ENCODE measurements at places on chromosomes 11 and 22.

- no peak for DNase-seq
Observed at GRCh38 chr11:65279741-65280440, 18.1 kb downstream of the POLA2 start.

GRCh38 chr22:43550672-43551071, 138.9 kb downstream of the MPPED1 start:
- DNase-seq: no peak

GRCh38 chr11:77966338-77966737, 28.1 kb downstream of the INTS4 start:
- DNase-seq: no peak

- no peak for DNase-seq
Observed at GRCh38 chr11:9250139-9250582, 15.0 kb downstream of the DENND5A start.
